Renal pelvis (tissue), 12 donors: ENCODE measurements at places on chromosomes 1 and 21.

- DNase-seq = no peak
Observed at GRCh38 chr1:22850681-22851080, 122.0 kb downstream of the LACTBL1 start.

DNA sequence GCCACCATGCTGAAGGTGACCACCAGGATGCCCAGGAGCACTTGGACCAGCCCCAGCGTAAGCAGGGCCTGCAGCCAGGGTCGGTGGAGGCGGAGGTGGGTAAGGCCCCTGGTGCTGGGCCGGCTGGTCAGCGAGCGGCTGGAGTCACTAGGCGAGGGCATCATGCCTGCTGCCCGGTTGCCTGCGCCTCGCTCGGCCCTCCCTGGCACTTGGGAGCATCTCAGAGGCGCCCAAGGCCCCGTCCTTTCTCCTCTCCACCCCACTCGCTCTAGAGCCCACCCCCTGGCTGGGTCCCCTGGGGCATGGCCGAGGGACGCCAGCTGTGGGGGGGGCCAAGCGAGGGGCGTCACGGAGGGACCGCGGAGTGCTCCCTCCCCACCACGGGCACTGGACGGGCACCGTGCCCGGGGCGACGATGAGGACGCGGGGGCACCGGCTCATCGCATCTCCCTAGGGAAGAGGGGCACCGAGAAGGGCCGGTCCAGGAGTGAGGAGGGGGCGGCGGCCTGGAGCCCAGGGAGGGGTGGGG lies 505 bp downstream of the ENTREP3 start:
- DNase-seq = no peak

GRCh38 chr1:31412732-31413404 lies at the start of gene SERINC2:
Gene SERINC2, plus strand, starts transcription at chr1:31413213. Its CDS starts 53 bp downstream, at chr1:31413266.
- no peak for DNase-seq

GRCh38 chr1:160945079-160945478 lies 9.5 kb downstream of the ITLN2 start:
- DNase-seq = no peak

DNA sequence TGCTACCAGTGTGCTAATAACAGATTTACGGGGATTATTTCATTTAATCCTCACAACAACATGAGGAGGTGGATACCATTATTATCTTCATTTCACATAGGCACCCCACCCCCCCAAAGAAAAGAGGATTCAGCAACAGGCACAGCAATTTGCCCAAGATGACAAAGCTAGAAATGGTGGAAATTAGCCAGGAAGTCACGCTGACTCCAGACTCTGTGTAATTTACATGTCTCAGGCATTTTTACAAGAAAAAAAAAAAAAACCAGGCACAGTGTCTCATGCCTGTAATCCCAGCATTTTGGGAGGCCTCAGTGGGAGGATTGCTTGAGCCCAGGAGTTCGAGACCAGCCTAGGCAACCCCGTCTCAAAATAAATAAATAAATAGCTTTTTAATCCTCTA lies 37.5 kb upstream of the PRDM2 start:
- DNase-seq = peak; percentile 9

DNA sequence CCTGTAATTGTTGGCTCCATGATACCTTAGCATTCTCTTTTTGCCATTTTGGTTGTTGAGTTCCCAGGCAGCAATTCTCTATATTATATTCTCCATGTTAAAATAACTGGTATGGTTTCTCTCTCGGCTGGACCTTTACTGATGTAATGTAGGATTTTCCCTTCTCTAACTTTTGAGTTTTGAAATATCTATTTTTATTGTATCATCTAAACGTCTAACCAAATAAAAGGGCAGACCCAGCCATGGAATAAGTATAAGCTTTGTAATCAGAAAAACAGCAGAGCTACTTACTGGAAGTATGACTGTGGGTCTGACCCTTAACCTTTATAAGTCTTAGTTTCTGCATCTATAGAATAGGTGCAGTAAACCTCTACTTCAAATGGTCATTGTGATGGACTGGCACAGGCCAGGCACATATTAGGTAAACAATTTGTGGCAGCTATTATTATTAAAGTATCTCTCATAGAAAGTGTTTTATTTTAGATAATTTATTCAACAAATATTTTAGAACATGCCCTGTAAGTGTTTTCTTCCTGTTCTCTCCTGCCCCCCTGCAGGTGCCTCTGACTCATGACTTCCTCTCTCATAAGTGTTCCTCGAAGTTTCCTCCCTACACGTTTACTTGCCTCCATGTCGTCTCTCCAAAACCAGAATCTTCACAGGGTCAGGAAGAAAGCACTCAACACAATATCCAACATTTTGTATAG lies 224.9 kb upstream of the FGGY start:
- DNase-seq = no peak

DNA sequence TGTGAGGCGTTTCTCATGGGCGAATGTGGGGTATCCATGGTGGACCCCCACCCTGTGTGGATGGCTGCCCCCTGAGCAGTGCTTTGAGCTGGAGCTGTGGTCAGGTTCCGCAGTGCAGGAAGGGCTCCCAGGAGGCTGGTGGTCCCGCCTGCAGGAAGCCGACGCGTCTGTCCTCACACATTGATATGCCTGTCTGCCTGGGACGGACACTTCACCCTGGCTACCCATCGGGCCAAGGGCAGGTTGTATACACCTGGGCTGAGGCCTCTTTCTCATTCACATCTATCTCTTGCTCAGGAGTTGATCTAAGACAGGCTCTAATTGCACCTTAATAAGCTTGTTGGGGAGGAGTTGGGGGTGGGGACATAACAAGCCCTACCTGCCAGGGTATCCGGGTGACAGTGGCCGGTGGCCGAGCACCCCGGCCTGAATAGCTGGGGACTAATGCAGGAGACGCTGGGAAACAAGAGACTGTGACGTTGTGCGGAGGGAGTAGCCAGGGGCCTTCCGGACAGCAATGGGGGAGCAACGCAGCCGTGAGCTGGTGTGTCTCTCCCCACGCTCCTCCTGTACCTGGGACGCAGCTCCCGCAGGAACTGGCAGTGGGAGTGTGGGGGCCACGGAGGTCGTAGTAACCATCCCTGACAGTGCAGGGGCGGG lies 21.7 kb downstream of the PDXK start:
- peak; percentile 76 for DNase-seq

GRCh38 chr1:153432874-153433681 lies 16.8 kb downstream of the S100A7A start:
- DNase-seq = no peak

DNA sequence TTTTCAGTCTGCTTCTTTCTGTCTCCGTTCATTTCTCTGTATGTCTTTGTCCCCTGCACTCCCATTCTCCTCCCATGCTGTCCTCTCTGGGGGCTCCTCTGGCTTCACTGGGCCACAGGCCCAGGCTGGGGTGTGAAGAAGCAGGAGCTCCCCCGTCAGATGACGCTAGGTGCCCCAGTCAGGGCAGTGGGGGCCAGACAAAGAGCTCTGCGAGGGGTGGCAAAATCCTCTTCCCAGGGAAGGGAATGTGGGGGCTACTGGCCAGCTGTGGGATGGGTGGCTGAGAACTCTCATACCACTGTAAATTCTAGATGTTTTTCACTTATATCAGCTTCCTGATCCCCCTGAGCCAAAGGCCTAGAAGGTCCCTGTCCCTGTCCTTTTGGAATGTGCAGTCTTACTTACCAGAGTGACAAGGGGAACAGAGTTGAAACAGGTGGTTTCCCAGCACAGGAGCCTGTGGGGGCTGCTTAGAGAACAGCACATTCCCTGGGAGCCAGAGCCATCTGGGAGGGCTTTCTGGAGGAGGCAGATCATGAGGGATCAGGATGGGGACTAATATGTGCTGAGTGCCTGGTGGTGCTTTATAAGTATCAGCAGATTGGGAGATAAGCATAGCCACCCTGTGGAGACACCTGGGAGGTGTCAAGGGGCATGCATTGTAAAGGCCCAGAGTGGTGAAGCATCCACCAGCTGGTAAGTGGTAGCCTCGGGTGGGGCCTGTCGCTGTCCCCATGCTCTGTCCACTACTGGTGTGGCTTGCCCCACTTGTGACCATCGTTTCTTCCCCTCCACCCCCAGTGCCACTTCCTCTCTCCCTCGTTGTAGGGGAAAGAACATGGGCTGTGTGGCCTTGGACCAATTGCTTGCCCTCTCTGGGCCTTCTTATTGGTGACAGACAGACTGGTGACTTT lies 10.1 kb upstream of the PADI1 start:
- no peak for DNase-seq

- DNase-seq = peak; percentile 76
Observed at GRCh38 chr1:151539321-151540020, 638 bp upstream of the TUFT1 start.

- no peak for DNase-seq
Observed at GRCh38 chr1:63732666-63733065, 41.2 kb upstream of the ROR1 start.

- DNase-seq = no peak
Observed at GRCh38 chr1:53339736-53340635, 12.1 kb upstream of the LRP8 start.

- DNase-seq = no peak
Observed at GRCh38 chr21:43355266-43355924, 71.5 kb downstream of the SIK1 start.

DNA sequence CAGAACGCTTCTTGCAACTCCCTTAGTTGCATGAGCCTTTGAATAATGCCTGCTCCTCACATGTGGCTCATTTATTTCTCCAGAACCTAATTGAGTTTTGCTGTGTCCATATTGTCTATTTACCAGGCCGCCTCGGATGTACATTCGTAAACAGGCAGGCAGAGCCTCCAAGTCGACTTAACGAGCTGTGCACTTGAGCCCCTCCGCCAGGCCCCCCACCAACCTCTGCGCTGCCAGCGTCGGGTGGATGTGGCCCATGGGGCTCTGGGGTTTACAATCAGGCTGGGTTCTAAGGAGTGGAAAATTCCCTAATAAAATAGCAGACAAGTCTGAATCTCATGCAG lies 106.1 kb downstream of the NPHP4 start:
- DNase-seq = no peak

DNA sequence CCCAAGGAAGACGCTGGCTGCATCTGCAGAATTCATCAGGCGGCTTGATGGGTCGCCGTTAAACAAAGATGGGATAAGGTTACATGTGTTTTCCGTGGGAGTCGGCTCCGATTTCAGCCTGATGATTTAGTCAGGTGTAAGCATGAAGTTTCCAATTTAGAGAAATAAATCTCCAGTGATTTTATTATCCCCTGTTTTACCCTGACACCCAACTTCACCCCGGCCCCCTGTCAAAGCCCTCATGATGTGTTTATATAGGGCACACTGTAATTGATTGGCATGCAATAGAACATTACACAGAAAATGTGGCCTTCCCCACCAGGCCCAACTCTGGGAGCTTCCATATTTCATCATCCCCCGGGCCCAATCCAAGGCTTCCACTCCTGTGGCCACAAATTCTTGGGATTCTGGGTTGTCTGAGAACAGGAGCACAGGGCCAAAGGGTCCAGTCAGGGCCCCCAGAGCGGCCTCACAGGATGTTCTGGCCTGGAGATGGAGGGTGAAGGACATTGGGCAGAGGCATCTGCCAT lies 72.5 kb downstream of the FOXD2 start:
- DNase-seq = peak; percentile 69

DNA sequence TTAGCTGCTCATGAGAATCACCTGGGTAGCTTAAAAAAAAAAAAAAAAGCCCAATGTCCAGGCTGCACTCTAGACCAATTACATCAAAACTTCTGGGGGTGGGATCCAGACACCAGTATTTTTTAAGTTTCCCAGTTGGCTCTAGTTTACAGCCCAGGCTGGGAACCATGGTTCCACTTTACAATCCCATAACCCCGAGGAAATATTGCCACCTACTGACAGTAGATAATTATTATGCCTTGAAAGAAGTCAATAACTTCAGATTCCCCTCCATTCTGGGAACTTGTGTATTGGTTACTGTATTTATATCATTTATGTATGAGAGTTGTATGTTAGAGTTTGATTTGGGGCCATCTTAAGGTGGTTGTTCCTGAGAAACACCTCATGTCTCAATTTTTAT lies 100.2 kb downstream of the SPATA46 start:
- no peak for DNase-seq

- DNase-seq = no peak
Observed at GRCh38 chr1:87841332-87841731, 512.7 kb downstream of the LMO4 start.

GRCh38 chr1:19793360-19794046 lies 6.2 kb downstream of the TMCO4 start:
- no peak for DNase-seq

GRCh38 chr1:63403386-63403785 lies 36.0 kb downstream of the ALG6 start:
- DNase-seq = no peak

DNA sequence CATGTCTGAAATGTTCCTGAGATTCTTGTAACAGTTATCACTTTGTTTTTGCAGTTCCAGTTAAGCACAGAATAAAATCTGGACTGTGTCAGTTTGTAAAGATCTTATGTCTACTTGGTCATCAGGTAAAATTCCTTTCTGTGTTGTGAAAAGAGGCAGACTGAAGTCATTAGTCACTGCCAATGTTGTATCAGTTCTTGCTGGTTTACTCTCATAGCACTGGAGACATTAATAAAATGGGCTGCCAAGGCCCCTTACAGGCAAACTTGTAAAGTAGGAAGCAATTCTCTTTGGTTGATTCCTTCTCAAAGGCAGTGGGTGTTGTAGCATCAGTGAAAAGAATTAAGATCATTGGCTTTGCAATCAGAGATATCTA lies 61.4 kb upstream of the ST6GALNAC3 start:
- no peak for DNase-seq

- no peak for DNase-seq
Observed at GRCh38 chr1:85453640-85454194, 11.2 kb downstream of the DDAH1 start.

DNA sequence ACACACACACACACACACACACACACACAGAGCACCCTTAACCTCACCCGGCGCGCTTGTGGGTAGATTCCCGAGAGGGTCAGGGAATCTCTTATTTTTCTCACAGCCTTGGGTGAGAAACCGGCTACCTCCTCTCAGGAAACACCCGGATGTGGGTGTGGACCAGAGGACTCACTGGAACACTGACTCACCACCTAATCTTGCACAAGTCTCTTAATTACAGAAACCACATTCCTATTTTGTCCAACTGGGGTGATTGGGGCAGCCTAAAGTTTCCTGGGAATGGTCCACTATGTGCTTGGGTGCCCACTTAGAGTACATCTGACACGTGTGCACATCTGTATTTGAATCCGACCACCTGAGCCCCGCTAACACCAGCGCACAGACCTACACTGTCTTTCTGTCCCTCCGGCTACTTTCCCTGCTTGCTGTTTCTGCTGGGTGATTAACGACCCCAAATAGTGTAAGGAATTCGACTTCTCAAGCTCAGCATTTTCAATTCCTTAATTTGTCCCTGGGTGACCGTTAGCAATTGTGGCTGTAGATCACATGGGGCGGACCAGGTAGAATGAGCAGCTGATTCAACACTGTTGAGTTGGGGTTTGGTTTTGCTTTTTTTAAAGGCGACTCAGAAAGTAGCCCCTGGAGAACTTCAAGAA lies 14.0 kb upstream of the TBX15 start:
- no peak for DNase-seq

- no peak for DNase-seq
Observed at GRCh38 chr1:59752556-59753414, 62.0 kb upstream of the HOOK1 start.

- DNase-seq = no peak
Observed at GRCh38 chr1:20080441-20081352, 10.7 kb downstream of the PLA2G5 start.

- no peak for DNase-seq
Observed at GRCh38 chr1:66917476-66917875, 7.2 kb downstream of the DNAI4 start.
